ENCODE measurements at places on chromosomes 4 and X.

- DNase-seq, result no peak
These were observed 36.3 kb downstream of the ATXN3L start for GRCh38 chrX:13283512-13283911.

DNA sequence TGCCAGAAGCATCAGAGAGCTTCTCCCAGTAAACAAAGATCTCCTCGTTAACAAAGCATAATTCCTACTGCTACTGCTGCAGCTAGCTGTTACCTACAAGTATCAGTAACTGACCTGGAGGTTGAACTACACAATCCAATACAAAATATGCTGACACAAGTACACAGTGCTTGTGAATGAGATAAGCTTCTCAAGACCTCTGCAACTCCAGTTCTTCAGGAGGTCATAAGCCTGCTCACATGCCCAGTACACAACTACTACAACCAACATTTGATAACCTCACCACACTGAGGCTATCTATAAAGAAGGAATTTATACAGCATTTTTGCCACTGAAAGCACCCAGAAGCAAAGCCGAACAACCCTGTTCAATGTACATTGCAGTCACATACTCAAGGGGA lies 66.7 kb upstream of the SMARCAD1 start:
- DNase-seq, result no peak

GRCh38 chr4:122906859-122907305 lies 15.5 kb downstream of the NUDT6 start:
- DNase-seq, result no peak

DNA sequence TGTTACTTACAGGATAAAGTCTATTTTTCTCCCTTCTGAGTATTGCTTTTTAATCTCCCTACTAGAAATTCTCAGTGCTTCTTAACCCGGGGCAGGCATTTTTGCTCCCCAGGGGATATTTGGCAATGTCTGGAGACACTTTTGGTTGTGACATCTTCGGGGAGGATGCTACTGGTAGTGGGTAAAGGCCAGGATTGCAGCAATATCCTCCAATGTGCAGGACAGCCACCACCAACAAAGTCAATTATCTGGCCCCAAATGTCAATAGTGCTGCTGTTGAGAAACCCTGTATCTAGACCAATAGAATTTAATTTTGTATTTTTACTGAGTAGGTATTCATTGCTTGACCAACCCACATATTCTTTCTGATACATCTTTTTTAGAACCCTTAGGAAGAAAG lies 669.5 kb upstream of the MAGEB2 start:
- DNase-seq, result no peak

GRCh38 chrX:76977452-76977851 lies 469.7 kb upstream of the FGF16 start:
- DNase-seq, result no peak

DNA sequence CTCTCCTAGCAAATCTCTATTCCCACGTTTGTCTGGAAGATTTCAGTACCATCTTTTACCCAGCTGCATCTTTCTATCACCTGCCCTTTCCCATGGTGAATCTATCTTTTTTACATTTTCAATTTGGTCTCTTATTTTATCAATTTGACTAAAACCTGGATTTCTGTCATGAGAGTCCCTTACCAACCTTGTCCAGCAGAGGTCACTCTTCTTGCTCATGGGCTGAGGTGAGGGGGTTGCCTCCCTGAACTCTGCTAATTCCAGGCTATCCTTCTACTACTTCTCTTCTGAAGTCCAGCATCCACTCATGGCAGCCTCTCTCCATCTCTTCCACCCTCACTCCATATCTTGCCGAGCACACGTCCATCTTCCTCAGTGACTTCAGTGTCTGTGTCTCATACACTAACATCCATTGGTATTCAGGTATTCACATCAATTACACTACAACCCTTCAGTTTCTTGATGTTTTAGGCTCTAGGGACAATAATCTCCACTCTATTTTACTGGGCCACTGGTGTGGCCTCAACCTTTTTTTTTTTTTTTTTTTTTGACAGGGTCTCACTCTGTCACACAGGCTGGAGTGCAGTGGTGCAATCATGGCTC lies 17.8 kb upstream of the ZNF827 start:
- peak; percentile 2 for DNase-seq

- DNase-seq, result no peak
These were observed 71.0 kb upstream of the DHX15 start for GRCh38 chr4:24655326-24655725.

DNA sequence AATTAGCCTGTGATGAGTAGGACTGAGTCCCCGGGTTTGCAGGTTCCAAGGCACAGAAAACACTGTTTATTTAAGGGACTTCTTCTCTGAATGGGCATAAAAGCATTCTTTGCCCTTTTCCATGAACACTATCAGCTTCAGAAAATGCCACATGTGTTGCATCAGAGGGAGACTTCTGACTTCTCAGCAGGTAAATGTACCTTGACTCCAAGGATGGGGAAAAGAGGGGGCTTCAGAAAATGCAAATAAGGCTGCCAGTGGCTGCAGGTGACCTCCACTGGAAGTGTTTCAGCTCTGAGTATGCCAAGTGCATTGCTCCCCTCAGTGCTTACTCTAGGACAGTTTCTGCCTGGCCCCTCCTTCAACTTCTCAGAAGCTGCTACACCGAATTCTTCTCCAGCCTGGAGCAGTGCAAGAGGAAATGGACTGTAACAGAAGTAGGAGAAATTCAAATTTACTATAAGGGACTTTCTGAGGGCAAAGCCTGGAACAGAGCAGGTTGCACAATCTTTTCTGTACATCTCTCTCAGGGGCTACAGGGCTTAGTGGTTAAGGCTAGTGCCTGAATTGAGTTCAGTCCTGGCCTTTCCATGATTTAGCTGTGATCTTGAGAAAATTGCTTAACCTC lies 233.2 kb downstream of the PTTG2 start:
- no peak for DNase-seq

- no peak for DNase-seq
These were observed 168.9 kb downstream of the BCOR start for GRCh38 chrX:39928704-39929378.

- DNase-seq, result no peak
These were observed 364.6 kb upstream of the NOCT start for GRCh38 chr4:138650929-138651448.

Data from hypothalamus (tissue), 51 donors.